ENCODE measurements at places on chromosomes 4 and X.

DNA sequence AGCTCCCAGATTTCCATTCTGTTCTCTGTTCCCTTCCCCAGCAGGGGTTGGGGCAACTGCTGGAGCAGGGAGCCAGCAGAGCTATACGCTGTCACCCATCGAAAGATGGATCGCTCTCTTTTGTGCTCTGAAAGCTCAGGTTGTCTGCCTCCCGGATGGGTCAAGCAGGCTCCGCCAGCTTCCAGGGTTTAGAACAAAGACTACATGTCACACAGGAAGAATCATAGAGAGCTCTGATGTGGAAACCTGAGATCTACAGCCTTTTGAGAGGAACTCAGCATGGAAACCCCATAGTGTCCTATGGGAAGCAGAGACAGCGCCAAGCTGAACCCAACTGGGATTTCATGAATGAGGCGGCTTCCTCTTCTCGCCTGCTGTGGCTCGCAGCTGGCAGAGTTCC, 205.4 kb downstream of the HS3ST1 start:
- DNase-seq: no peak

GRCh38 chr4:18110099-18110498, 88.5 kb upstream of the LCORL start:
- no peak for DNase-seq

- DNase-seq: no peak
Measured at GRCh38 chrX:48786341-48786800, at the start of gene GATA1. Gene GATA1, plus strand, starts transcription at chrX:48786590. Its CDS starts 4,520 bp downstream, at chrX:48791110.

DNA sequence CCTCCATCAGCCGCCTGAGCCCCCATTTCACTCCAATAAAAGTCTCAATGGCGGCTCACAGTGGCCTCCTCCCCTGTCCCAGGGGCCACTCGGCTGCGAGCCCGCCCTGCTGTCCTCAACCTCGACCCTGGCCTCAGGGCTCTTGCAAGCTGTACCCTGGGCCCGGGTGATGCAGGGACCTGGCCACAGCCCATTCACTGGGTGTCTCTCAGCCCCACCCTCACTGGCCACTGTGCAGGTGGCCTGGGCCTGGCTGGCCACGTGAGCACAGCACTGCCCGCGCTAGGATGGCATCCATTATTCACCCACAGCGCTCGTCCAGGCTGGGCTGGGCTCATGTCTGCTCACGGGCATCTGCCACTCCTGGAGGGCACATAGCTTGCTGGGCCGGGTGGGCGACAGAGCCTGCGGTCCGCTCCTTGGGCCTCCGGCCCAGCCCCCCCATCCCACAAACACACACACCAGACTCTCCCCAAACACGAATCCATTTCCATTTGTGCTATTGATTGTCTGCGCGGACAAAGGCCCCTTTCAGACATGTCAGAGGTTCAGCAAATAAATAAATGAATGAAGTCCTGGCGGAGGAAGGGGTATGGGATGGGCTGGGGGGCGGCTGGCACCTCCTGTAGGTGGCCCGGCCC, 16.5 kb upstream of the FGFR3 start:
- no peak for DNase-seq

GRCh38 chrX:120311727-120312063, 434 bp upstream of the TMEM255A start:
- DNase-seq: no peak
